Stromal cell of bone marrow (primary cell): ENCODE measurements at places on chromosomes 7 and 10.

- DNase-seq, result no peak
Observed at GRCh38 chr10:24771943-24772694, 48.4 kb upstream of the ARHGAP21 start.

GRCh38 chr10:49365675-49366415, 30.0 kb downstream of the DRGX start:
- DNase-seq, result no peak

DNA sequence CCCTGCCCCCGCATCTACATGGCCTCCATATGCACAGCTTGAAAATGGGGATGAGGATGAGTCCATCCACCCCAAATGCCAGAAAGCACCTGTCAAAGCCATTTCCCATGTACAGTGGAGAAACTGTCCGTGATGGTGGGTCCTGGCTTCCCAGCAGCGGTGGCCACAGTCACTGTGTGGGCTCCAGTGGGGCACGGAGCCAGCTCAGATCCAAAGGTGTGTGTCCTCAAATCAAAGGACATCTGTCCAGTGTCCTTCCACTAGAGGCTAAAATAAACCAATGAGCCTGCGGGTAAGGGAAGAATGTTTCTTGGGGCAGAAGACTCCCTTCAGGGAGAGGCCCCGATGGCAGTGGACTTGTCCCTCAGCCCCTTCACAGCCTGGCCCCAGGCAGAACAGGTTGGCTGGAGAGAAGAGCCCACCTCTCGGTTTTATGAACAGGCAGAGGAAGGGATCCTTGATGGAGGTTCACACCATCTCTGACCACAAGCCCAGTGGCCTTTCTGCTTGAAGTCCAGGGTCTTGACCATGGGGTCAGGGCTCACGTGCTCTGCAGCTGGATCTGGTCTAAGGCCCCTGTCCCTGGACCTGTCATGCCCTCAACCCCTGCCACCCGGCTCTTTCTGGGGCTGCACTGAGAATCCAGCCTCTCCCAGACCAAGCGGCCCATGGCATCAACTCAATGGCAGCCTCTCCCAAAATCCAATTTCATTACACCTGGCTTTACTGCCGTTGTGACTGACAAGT, 106.9 kb downstream of the TCERG1L start:
- DNase-seq, result no peak

DNA sequence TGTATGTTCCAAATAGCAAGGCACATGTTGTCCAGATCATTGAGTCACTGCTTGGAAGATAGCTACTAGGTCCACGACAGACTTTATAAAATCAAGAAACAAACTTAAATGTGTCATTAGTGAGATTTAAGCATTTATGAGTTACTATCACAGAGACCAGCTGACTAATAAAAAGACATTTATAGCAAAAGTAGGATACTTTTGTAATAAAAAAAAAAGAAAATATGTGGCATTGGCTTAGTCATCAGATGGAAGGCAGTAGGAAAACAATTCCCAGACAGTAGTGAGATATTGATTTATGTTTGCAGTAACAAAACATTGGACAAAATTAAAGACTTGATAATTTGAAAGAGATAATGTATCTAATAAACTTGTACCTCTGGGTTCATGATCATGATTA, 881.0 kb upstream of the LRRN3 start:
- no peak for DNase-seq

GRCh38 chr7:134891696-134892678, 94.3 kb upstream of the AGBL3 start:
- DNase-seq, result no peak

- DNase-seq, result no peak
Observed at GRCh38 chr7:2143450-2143849, 89.3 kb downstream of the MAD1L1 start.

GRCh38 chr7:71638108-71638507, 506.2 kb downstream of the GALNT17 start:
- DNase-seq, result no peak
